H4 (cell line): ENCODE measurements at places on chromosomes 2 and 18. TPM values are rescaled to one million over a fixed set of nuclear protein-coding genes. Genes with fewer than 3 reads are reported as not detected.

DNA sequence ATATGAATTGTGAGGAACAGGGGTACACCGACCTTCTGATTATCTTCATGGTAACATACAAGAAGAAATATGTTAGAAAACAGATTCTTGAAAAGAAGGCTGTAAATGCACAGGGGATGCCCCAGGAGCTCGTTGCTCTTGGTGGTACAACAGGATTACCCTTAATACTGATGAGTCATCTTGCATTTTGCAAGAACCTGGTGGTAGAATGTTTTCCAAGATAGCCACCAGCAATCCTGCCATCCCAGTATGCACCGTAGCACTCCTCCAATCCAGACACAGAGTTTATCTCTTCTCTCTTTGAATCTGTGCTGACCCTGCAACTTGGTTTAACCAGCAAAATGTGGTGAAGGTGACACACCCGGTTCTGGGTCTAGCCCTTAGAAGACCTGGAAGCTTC is 238.3 kb downstream of the EN1 start:
- no peak for DNase-seq

GRCh38 chr18:2956056-2956455 is 56.9 kb downstream of the LPIN2 start:
- no peak for DNase-seq

DNA sequence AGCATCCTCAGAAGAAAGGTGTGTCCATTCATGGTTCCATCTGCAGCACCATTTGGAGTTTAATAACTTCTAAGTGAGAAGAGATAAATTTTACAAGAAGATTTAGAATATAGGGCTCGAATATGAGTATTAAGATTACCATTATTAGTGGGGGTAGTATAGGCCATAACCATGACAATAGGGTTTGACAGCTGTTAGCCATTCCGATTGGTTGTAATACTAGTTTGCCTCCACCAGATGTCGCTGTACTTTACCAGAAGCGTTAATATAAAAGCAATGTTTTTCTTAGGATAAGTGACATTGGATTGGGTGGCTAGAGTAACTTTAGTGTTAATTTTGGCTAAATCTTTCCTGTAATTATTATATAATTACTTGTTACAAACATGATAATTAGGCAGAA is 107.5 kb upstream of the SRD5A2 start:
- no peak for DNase-seq

DNA sequence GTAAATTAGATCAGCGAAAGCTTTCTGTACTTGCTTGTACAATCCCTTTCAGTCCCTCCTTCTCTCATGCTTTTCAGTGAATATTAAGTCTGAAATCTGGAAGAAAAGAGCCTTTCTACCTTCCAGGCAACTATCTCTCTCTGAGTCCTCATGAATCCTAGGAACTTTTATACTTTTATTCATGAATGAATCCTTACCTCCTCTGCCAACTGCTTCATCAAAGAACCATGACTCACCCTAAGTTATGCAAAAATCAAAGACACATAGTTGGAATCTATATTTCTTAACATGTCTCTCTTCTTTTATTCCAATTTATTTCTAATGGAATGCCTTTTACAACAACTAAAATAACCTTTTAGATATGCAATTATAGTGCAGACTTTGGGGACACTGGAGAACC is 394.2 kb downstream of the CLIP4 start:
- no peak for DNase-seq

DNA sequence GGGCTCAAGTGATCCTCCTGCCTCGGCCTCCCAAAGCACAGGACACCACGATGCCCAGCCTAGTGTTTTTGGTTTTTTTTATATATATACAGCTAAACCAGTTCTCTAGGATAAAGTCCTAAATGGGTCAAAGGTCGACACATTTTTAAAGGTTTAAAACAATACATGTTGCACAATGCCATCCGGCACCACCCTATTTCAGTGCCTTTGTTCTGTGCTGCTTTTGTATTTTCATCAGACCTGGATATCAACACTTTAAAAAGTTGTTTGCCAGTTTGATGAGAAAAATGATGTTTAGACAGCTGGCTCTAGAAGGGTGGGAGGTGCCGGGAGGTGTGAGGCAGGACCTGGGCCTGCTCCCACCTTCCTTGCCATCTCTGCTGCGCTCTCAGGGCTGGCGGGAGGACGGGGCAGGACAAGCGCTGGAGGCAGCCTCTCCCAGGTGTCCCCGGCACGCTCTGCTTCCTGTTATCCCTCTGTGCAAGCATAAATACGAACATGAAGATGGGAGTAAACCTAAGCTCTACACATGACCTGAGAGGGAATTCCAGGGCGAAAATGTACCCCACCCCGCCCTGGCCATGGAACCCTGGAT is 103.7 kb downstream of the HS6ST1 start:
- no peak for DNase-seq

DNA sequence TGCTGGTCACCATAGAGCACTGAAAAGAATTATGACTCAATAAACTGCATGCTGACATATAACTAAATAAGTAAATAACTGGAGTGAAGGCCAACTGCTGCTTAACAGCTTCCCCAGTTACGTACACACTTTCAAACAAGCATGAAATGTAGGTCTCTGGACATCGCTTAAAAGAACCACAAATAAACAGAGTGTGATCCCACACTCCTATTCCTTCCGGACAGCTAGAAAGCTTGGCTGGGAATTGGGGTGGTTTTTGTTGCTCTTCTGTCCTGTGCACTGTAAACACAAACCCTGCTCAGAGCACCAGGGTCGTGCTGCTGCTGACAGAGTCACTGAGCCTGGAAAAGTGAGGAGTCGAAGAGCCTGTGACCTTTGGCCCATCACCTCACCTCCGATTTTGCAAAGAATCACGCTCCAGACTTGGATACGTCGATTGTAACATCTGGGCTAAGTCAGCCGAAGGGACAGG is 162.7 kb upstream of the NT5C1B start:
- peak; percentile 53 for DNase-seq

APLF gene
- 2.1 and 2.8 TPM in 2 replicates for total RNA-seq

TRPM8 gene
- total RNA-seq: 1.3 and 7.6 TPM in 2 replicates
